ENCODE measurements at places on chromosomes 1 and 21.
A peak's percentile ranks its signal among the peaks of the same experiment; 100 is the strongest.

DNA sequence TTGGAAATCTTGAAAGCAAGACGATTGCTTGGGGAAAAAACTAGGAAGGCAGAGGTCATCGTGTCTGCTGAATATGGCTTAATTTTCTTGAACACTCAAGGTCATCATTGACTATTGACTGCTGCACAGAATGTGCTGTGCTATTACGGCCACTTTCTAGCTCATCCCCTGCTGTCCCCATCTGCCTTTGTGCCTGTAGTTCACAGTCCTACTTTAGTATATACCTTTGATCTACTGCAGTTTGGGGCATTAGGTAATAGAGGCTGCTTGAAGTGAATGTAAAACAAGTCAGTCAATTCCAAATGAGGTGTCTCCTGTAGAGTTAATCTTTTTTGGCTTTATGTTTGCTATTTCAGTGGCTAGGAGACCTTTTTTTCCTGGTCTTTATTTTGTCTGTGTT lies 8.3 kb downstream of the RAB4A start:
- DNase-seq, result no peak

GRCh38 chr1:165924117-165924516 lies 96.7 kb downstream of the UCK2 start:
- DNase-seq, result no peak

- no peak for DNase-seq
Measured at GRCh38 chr1:42340093-42340492, 5.1 kb upstream of the FOXJ3 start.

DNA sequence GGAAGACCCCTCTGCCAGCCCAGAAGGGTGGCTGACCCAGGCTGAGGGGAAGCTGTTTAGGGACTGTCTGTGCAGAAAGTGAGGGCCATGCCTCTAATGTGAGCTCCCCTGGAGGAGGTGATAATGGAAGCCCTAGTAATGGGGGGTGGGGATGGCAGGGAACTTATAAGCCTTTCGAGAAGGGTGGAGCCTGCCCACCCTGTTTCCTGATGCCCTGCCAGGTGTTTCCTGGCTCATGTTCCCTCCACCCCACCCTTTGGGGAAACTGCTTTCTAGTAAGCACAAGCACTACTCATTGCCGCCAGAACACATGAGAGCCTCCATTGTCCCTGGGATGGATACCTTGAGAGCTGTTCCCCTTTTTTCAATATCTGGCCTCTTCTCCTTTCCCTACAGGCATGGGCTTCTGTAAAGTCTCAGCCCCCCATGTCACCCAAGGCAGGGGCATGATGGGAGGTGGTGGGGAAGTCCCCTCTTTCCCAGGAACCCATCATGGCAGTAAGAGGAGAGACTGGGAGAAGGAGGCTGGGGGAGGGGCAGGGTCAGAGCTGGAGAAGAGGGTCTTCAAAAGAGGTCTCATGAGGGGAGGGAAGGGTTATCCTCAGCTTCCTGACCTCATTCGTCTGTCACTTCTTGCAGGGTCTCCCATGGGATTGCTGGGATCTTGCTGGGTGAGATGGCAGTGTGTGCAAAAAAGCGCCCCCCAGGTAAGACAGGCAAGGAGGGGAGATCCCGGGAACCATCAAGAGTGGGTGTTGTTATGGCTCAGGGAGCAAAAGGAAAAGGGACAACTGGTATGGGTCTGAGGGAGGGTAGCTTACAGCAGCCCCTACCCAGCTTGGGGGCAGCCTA lies 2.4 kb downstream of the ATP8B2 start:
- no peak for DNase-seq

DNA sequence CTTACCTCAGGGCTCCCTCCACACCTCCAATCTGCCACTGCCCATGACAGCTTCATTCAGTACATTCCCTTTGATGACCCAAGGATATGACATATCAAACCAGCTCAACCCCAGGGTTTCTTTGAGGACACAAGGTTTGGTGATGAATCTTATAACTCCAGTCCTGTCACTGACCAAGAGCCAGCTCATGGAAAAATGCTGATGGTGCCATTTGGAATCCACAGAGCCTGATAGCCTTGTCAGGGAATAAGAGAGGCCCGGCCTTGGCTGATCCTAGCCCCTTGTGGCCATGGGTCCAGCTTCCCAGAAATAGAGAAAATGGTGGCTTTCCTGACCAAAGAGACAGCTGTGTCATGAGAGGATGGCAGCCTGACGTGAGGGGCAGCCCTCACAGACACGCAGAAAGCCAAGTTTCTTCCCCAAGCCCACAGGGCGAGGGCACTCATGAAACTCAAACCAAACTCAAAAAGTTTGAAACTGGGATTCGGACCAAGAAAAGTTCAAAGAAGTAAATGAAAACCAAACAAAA lies 75.4 kb downstream of the SH3BGR start:
- DNase-seq, result no peak

DNA sequence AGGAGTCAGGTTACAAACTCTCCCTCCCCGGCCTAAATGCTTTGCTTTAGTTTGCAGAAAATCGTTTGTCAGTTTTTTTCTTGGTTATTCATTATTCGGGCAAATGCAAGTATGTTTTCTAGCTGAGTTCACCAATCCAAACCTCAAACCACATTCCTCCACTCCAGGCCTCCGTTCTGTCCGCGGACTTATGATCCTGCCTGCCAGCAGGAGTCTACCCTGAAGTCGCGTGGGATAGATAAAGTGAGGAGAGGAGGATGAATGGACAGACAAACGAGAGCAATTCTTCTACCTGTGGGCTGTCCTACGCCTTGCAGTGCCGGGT lies 1.3 kb downstream of the ADAMTS1 start:
- DNase-seq, result no peak

DNA sequence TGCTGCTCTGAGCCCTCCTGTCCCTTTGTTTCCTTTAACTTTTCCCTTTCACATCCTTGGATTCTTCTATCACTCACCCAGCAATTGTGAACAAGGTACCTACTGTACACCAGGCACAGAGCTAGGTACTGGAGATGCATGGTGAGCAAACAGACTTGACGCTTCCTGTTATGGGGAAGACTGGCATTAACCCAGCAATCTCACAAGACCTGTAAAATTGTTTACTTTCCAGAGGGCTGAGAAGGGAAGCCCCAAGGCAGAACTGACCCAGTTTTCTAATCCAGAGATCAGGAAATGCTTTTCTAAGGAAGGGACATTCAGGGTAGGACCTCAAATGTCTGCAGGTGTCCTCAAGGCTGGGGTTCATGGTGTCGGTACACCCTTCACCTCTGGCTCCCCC lies 171.6 kb upstream of the KAZN start:
- DNase-seq, result no peak

DNA sequence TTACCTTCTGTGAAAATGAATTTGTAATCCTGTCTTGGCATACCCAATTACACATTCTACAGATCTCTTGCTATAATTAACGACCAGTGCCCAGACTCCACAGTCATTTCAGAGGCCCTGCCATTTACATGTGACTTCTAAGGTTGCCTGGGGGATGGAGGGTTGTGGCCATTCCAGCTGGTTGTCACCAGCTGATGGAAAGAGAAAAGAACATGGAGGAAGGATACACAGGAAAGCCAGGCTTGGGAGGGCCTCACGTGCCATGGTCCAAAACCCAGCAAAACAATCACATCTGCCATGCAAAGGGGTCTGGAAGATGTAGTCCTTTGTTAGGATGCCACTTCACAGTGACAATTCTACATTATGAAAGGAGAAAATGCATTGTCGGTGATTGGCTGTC lies 59.3 kb downstream of the LAMC2 start:
- DNase-seq, result no peak

- DNase-seq, result no peak
Measured at GRCh38 chr1:4212796-4213195, 312.7 kb upstream of the C1orf174 start.

GRCh38 chr1:153623101-153623500 lies 4.2 kb downstream of the S100A13 start:
- DNase-seq, result no peak

DNA sequence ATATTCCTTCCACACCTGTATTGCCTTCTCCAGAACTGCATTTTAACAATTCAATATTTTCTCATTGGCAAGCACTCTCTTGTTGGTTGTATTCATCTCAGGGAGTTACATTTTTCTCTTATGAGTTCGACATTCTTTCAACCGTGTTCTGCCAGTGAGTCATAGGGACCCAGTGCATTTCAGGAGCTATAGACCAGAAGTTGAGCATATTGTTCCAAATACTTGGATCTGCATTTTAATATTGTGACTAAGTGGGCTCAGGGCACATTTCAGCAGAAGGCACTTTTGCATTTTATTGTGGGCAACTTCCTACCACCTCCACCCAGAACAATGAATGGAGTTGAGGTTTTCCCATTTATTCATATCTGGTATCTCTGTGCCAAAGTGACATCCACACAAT lies 132.8 kb downstream of the TNFSF18 start:
- no peak for DNase-seq

DNA sequence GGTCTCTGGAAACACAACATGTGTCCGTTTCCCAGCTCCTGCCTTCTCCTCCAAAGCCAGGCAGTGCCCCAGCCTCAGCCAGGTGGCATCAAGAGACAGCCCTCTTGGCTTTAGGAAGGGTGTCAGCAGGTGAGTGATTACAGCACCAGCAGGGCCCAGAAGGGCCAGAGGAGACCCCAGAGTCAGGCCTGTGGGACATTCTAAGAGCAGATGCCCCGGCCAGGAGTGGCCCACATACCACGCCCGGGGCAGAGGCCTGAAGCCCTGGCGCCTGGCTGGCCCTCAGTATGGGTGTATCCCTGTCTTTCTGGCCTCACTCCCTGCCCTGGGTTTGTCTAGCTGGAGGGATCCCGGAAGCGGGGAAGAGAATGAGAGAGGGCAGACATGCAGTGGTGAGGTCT lies 109.2 kb downstream of the CASZ1 start:
- DNase-seq, result no peak

GRCh38 chr1:54597455-54598030 lies 25.8 kb downstream of the FAM151A start:
- no peak for DNase-seq

DNA sequence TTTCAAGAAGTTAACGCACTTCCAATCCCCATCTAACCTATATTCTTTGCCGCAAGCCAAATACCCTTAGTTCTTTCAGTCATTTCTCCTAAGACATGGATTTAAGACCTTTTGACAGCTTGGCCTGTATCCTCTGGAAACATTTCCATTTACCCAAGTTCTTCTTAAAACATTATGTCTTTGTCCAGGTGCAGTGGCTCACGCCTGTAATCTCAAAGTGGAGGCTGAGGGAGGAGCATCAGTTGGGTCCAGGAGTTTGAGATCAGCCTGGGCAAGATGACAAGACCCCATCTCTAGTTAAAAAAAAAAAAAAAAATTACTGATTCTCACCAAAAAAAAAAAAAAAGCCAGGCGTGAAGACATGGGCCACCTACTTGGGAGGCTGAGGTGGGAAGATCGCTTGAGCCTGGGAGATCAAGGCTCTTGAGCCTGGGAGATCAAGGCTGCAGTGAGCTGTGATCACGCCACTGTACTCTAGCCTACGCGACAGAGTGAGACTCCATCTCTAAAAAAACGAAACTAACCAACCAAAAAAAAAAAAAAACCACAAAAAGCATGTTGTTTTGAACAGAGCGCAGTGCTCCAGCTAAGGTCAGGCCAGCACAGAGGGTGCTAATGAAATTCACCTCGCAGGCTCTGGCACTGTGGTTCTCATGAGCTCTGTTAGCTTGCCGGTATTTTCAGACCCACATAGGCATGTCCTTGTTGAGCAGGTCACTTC lies 36.0 kb downstream of the NUAK2 start:
- DNase-seq, result peak; percentile 21

- no peak for DNase-seq
Measured at GRCh38 chr1:214419650-214420049, 131.8 kb downstream of the PTPN14 start.

- no peak for DNase-seq
Measured at GRCh38 chr1:61085983-61086644, 3.8 kb downstream of the NFIA start.

- no peak for DNase-seq
Measured at GRCh38 chr1:219650880-219651279, 38.0 kb upstream of the ZC3H11B start.
